ENCODE measurements at places on chromosomes 11 and 22.

DNA sequence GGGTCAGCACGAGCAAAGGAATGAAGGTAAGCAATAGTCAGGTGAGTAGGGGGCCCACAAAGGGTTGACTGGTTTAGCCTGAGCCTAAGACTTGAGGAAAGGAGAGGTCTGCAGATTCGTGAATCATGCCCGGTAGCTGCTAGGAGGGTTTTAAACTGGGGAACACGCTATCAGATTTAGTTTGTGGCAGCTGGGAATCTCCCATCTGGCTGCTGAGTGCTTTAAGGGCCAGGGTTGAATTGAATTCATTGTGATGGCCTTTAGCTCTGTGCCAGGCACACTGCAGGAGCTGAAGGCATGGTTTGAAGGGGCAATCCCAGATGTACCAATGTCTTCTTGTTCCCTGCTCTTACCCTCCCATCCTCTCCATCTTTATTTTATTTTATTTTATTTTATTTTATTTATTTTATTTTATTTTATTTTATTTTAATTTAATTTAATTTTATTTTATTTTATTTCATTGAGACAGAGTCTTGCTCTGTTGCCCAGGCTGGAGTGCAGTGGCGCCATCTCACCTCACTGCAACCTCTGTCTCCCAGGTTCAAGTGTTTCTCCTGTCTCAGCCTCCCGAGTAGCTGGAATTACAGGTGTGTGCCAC lies 1.9 kb upstream of the NECTIN1 start:
- DNase-seq, result no peak

- DNase-seq, result no peak
Observed at GRCh38 chr11:19675397-19675796, 37.2 kb upstream of the NAV2 start.

DNA sequence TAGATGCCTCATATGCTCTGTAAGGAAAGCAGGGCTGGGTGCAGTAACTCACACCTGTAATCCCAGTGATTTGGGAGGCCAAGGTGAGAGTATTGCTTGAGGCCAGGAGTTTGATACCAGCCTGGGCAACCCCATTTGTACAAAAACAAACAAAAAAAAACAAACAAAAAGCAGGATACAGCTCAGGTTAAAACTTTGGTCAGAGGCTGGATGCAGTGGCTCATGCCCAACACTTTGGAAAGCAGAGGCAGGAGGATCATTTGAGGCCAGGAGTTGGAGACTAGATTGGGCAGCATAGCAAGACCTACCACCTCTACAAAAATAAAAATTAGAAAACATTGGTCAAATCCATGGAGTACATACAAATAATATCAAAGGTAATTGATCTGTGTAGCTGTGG lies 7.9 kb downstream of the CUL5 start:
- DNase-seq, result no peak

GRCh38 chr11:13535819-13536218 lies 40.0 kb upstream of the PTH start:
- DNase-seq, result no peak

DNA sequence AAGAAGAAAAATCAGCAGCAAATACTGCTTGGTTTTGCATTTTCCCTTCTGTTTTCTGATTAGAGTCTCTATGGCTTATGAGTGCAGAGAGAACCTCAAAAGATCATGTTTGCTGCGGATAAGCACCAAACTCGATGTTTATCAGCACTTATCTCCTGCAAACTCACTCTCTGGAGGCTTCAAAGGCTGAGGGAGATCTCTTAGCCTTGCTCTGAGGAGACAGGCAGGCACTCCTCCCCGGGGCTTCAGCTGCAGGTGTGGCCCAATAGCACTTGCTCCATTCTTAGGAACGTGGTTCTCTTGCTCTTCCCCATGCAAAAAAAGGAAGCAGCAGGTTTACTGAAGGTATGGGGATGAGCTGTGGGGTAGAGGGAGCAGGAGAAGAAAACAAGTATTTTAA lies 45.1 kb downstream of the FLI1 start:
- DNase-seq, result no peak

DNA sequence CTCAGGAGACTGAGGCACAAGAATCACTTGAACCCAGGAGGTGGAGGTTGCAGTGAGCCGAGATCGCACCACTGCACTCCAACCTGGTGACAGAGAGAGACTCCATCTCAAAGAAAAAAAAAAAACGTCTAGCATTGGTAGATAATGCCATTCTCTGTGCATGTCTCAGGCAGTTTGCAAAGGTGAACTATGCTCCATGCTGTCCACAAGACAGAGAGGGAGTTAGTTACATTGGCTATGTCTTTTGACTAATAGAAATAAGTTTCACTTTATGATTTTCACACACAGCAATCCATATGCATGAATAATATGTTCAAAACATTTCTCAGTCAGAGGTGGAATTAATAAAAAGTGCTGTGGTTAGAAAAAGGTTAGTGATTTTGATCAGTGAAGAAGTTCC lies 591.4 kb downstream of the ETS1 start:
- no peak for DNase-seq

GRCh38 chr22:32646476-32646875 lies 155.0 kb upstream of the TIMP3 start:
- no peak for DNase-seq

DNA sequence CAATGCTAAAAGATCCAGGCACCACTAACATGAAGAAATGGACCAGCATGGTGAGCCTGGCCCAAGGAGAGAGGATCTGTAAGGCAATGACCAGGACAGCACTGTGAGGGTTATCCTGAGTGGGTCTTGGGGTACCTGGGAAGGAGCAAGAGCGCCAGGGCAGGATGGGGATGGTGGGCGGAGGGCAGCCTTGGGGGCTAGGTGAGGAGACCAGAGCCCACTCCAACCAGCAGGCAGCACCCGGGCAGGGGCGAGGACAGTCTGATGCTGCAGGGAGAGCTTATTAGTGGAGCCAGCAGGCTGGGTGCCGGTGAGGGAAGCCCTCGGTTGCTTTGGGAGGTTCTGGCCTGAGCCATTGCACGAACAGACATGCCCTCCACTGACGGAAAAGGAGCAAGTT lies 10.7 kb upstream of the NAP1L4 start:
- no peak for DNase-seq

GRCh38 chr22:49139492-49140151 lies 688.1 kb downstream of the BRD1 start:
- DNase-seq, result no peak

DNA sequence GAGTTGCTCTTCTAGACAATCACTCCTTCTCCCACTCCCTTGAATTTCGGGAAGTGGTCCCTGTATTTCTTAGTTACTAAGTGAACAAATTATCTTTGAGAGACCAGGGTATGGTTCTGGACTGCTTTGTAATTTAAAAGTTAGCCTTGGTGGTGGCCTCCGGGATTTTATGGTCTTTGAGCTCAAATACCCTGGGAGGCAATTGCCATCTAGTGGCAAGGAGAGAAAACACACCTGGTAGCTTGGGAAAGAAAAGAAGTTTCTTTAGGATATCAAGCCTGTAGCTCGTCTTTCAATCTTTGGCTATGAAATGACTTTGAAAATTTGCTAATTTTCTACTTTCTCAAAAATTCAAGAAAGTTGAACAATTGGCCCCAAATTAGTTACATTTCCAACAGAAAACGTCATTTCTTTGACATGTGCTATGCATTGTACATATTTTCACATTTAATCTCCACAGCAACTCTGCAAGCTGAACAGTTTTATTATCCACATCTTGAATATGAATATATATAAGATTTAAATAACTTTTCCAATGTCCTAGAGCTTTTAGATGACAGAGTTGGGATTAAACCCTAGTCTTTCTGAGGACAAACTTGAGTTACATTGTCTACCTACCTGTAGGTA lies 39.1 kb downstream of the MMP27 start:
- DNase-seq, result no peak

DNA sequence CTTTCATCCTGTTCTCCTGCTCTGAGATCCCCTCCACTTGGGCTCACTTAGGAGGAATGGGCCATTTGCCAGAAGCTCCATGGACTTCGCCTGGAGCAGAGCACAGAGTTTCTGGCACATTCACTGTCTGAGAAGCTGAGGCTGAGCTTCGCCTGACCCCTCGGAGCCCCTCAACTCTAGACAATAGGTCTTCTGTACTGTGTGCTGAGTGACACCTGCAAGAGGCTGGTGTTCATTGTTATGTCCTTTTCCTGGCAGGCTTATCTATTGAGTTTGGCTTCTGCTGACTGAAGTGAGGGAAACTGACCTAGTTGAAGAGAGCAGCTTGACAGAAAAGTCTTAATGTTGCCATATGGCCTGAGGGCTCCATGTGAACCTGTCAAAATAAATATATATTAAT lies 124.3 kb downstream of the EHF start:
- no peak for DNase-seq

DNA sequence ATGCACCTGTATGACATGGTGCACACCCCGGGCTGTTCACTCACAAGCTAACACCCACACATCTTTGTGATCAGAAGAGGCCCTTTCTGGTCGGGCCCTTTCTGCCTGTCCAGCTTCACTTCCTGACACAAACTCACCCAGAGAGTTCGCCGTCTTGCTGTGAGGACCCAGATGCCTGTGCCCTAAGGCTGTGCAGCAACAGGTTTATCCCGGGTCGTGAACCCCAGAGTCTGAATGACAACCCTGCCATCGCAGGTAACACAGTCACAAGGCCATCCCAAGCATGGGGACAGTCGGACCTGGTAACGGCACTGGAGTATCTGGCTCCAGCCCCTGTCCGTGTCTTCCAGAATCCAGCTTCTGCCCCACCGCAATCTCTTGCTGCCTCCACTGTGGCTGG lies 235.1 kb downstream of the BUD13 start:
- DNase-seq, result no peak

GRCh38 chr11:34238533-34238932 lies 119.3 kb downstream of the ABTB2 start:
- no peak for DNase-seq

GRCh38 chr22:32600147-32600546 lies 125.5 kb downstream of the FBXO7 start:
- DNase-seq, result no peak

DNA sequence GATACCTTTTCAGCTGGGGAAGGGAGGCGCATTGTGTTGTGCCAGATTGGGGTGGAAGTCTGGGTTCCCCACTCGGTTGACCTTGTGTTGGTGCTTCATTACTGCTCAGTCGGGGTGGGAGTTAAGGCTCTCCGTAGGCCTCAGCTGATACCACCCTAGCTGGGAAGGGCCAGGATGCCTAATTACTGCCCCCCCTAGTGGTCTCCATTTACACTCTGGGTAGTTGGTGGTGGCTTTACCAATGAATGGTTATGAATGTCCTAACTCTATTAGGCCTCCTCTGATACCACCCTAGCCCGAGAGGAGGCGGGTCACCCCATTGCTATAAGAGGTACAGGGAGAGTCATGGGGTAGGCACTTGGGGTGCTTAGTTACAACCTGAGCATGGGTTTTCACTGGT lies 27.5 kb upstream of the HIKESHI start:
- DNase-seq, result no peak

DNA sequence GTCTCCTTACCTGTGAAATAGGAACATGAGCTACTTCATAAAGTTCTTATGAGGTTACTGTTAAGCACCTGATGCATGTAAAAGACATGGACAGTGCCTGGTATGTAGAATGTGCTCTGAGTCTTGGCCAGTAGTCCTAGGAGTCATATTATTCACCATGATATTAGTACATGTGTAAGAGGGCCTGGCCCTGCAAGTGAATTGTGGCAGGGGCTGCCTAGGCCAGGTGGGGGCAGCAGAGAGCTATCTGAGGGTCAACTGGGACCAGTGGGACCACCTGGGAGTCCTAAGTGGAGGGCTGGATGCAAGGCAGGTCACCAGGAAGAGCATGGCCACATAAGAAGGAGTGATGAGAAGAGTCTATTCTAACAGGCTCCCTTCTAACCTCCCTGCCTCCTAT lies 529.5 kb downstream of the SOX6 start:
- no peak for DNase-seq

DNA sequence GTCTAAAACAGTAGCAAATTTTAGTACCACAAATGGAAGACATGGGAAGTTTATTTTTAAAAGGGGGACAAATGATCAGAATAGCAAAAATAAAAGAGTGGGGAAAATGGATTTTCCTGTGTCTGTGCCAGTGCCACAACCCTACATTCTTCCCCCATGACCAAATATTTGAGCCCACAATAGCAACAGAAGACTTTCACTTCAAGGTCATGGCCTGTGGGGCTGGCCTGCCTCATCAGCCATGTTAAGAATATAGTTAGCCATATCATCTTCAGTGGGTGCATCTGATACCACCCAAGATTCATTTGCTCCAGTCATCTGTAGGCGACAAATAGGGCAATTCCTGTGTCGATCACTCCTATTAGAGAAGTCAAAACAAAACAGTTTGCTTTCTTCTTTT lies 26.3 kb downstream of the RNF141 start:
- no peak for DNase-seq

GRCh38 chr11:83222499-83222898 lies 29.0 kb downstream of the ANKRD42 start:
- no peak for DNase-seq

Data from T1000 (cell line).